Colonic mucosa (tissue), 4 donors: ENCODE measurements at places on chromosomes 2 and 18. TPM values are rescaled to one million over a fixed set of nuclear protein-coding genes. Genes with fewer than 3 reads are reported as not detected.
A peak's percentile ranks its signal among the peaks of the same experiment; 100 is the strongest.

The RIT2 gene
- total RNA-seq = not detected

DNA sequence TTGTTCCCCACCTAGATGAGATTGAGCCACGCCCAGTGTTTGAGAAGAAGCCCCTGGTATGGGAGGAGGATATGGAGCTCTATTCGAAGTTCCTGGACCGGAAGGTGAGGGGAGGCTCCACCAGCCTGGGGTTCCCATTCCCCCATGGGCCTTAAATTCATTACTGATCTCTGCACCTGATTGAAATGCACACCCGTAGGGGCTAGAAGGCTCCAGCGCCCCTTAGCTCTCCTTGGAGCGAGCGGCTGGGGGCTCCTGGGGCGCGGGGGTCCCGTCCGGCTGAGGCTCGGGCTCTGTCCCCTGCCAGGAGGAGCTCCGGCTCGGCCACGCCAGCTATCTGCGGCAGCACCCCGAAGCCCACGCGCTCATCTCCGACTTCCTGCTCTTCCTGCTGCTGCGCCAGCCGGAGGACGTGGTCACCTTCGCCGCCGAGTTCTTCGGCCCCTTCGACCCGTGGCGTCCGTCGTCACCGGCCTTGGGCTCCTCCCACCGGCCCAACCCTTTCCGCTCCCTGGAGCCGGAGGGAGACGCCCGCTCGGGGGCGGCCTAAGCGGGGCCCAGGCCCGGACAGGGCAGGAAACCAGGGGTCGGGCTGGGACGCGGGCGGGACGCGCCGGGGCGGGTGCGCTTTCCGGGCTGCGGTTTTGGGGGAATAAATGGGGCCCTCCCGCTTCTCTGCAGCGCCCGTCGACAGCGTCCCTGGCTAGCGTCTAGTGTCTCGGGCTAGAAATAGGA is 10.9 kb downstream of the CATIP start:
- DNase-seq = peak; percentile 93

- DNase-seq = no peak
Observed at GRCh38 chr2:11169333-11169732, 14.1 kb downstream of the SLC66A3 start.

The ALPP gene
- total RNA-seq = 0.11 TPM

DNA sequence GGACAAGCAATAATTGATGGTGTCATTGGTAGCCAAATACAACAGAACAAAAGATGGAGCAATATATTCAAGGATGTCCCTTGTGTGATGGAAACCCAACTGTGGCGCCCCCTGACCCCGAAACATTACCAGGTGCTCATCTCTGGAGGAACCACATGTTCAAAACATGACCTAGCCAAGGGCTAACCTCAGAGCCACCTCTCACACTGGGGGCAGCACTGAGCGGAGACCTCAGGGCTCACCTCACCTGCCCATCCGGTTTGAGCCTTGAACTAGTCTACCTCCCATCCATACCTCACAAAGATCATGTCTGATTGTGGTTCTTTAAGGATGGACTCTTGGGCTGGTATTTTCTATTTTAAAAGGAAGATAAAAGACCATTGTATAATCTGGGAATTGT is 314.4 kb upstream of the CDH7 start:
- DNase-seq = no peak

The GPBAR1 gene
- 1.1 TPM for total RNA-seq

The CHRNG gene
- not detected for total RNA-seq

The C18orf54 gene
- total RNA-seq = 2.9 TPM

DNA sequence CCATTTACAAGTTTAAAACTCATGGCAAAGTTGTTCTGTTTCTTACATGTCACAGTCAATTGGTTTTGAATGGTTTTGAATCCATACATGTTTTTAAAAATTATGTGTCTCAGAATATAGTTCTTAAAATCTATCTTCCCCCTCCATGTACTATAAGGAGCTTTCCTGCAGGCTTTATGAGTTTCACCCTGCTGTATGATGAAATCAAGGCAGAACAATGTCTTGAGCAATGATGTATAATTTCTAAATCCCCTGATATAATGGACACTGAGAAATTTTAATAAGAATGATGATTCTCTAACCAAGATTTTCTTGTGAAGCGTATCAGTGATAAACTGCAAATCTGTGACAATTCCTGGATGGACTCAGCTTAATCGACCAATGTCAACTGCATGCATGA is 10.6 kb upstream of the ZNF516 start:
- no peak for DNase-seq

DNA sequence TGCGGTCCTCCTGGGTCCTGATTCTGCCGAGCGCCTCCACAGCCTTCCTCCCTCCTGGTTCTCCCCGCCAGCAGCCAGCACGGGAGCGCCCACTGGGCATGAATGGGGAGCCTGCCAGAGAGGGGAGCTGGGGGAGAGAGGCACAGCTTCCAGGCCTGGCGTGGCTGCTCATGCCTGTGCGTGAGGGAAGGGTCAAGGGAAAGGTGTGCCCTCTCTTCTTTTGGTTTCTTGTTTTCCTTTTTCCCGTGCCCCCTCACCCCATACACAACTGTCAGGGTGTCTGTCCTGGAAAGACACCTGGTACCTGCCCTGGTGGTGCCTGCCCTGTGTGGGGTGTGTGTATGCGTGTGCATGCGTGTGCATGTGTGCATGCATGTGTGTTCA is 4.7 kb upstream of the NEURL3 start:
- DNase-seq = no peak

The LRATD1 gene
- total RNA-seq = 227 TPM

GRCh38 chr18:62026586-62026985 is 133.8 kb upstream of the RNF152 start:
- no peak for DNase-seq

The RAMP1 gene
- 27.2 TPM for total RNA-seq

The NEURL3 gene
- 2.6 TPM for total RNA-seq

- no peak for DNase-seq
Observed at GRCh38 chr2:189654641-189655040, 6.6 kb upstream of the ASNSD1 start.

GRCh38 chr18:39205565-39206195 is 1640.1 kb upstream of the CELF4 start:
- DNase-seq = no peak
